ENCODE measurements at places on chromosomes 5 and 9. TPM values are rescaled to one million over a fixed set of nuclear protein-coding genes. Genes with fewer than 3 reads are reported as not detected.

GRCh38 chr5:174376056-174376455 is 330.6 kb downstream of the NSG2 start:
- no peak for DNase-seq

TLX3 gene
- total RNA-seq = not detected

GRCh38 chr9:89367281-89367680 is 49.0 kb downstream of the SECISBP2 start:
- peak; percentile 12 for DNase-seq

DNA sequence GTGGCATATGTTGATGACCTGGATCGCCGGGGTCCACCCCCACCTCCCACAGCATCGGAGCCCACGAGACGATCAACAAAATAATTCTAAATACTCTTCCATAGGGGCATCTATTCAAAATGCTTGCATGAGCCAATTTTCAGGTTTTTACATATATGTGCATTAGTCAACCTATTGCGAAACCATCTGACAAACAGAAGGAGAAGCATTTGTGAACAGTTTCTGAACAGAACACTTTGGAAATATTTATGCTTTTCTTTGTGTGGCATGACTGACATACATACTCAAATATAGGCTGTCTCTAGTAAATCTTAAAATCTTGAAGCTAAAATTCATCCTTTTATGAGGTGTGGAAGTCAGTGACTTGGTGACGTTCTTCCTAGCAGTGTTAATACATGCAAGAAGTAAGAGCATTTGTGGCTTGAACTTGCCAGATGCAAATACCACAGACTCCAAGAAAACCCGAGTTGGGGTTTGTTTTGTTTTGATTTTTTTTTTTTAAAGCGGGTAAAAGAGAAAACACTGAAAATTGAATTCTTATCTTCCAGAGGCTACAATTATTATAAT is 5.3 kb downstream of the GPR151 start:
- DNase-seq = no peak

DNA sequence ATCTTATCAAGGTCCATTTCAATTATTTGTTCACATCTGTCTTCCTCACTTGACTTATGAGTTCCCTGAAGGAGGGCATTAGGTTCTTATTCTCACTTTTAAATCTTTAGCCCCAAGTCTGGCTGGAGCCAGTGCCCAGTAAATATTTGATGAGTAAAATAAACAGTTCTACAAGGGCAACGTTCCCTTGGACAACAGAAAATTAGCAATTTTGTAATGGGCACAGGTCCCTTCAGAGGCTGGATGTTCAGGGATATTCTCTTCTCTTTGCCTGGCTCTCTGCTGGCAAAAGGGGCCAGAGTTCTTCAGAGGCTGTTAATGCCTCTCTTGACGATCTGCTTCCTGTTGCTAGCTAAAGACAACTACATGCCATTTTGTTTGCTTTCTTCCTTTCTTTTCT is 149.7 kb downstream of the SEMA6A start:
- DNase-seq = no peak

GRCh38 chr5:39194466-39195136 is 24.8 kb downstream of the FYB1 start:
- no peak for DNase-seq

- no peak for DNase-seq
Observed at GRCh38 chr5:121797681-121798518, 53.8 kb upstream of the FTMT start.

SH3GL2 gene
- total RNA-seq = 3.1 TPM

IL5 gene
- total RNA-seq = not detected
